ENCODE measurements at places on chromosomes 6 and 20. TPM values are rescaled to one million over a fixed set of nuclear protein-coding genes. Genes with fewer than 3 reads are reported as not detected.

DNA sequence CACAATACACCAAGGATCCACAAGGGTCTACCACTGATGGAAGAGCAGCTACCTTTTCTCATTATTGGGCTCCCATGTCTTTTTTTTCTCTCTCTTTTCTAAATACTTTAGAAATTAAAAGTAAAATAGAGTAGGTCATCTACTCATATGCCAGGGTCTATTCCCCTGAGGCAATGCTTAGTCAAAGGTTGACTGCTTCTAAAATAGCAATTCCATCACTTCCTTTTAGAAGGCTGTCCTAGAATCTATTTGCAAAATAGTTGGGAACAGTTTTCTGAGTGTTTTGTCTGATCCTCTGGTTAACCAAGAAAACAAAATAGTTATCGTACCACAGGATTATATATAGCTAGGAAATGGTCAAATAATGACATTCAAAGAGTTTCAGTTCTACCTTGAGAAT, 174.1 kb downstream of the COL21A1 start:
- H3K27ac ChIP-seq, result no peak overlapping the region
- no peak overlapping the region for H3K4me3 ChIP-seq
- no peaks in the 10 kb centered on the region for H3K36me3 ChIP-seq
- H3K27me3 ChIP-seq, result no peaks in the 10 kb centered on the region
- H3K4me1 ChIP-seq, result no peaks in the 10 kb centered on the region

- no peak for DNase-seq
- H3K27ac ChIP-seq, result no peak overlapping the region
- H3K4me1 ChIP-seq, result peaks cover 5% of the 10 kb centered on the region
- H3K4me3 ChIP-seq, result no peak overlapping the region
- H3K27me3 ChIP-seq, result no peaks in the 10 kb centered on the region
Measured at GRCh38 chr6:16697437-16698161, 63.7 kb downstream of the ATXN1 start.

DNA sequence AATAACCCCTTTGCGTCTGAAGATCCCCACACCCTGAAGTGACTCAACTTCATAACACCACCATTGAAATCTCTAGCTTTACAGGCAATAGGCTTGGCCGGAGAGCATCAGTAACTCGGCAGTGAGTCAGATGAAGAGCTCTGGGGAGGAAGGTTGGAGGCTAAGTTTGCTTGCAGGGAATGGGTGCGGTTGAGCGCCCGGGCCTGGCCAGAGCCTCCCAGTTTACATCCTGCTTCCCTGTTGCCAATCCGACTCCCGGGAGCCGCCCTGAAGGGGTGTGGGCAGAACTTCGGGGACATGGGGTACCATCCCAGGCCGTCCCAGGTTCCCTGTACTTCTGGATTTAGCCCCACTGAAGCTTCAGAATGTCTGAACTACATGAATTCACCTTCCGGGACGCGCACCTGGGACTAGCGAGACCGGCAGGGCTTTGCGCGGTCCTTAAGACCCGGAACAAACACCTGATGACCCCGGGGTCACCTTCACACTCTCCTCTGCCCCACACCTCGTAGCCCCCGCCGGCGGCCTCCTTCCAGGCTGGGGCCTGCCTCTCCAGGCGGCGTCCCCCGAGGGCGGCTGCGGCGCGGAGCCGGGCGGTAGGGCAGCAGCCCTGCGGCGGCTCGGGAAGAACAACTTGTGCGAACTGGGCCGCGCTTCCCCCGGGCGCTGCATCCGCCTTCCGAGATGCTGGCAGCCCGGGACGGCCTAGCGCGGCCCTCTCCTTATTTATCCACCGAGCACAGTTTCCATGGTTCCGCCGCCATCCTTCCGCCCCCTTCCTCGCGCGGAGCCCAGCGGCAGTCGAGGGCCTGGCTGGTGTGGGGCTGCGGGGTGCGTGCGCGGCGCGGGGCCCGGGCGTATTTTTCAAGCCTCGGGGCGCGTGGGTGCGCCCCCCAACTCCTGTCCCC, 56.6 kb upstream of the RREB1 start:
- peaks cover 4% of the 10 kb centered on the region for H3K4me1 ChIP-seq
- peaks cover 8% of the 10 kb centered on the region for H3K27me3 ChIP-seq
- no peaks in the 10 kb centered on the region for H3K36me3 ChIP-seq
- peak; percentile 85 for DNase-seq

DNA sequence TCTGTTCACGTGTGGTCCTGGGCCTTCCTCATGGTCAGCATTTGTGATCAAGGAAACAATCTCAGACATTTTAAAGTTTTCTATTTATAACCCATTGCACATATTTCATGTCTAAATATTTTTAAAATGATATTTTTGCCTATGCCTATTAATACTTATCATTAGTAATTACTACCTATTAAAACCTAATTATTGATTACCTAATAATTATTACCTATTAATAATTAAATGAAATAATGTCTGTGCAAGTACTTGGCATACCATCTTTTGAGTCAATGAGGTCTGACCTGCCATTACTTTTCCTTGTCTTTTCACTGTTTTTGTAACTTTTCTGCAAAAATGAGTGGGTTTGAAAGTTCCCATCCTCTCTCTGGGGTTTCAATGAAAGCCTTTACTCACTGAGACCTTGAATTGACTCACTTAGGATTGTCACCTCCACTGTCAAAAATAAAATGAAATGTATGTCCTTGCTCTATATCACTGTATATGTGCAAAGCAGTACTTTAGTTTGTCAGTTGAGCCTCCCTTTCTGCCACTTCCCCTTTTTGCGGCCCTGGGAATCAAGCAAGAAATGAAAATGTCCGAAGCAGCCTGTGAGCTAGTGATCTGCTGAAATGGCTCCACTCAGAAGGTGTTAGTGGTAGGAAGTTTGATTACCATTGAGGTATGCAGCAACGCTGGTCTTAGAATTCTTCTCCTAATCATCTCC, 87.8 kb downstream of the L3MBTL3 start:
- H3K27me3 ChIP-seq, result no peaks in the 10 kb centered on the region
- no peak overlapping the region for H3K27ac ChIP-seq
- H3K4me1 ChIP-seq, result no peaks in the 10 kb centered on the region
- DNase-seq, result no peak
- H3K36me3 ChIP-seq, result no peaks in the 10 kb centered on the region

DNA sequence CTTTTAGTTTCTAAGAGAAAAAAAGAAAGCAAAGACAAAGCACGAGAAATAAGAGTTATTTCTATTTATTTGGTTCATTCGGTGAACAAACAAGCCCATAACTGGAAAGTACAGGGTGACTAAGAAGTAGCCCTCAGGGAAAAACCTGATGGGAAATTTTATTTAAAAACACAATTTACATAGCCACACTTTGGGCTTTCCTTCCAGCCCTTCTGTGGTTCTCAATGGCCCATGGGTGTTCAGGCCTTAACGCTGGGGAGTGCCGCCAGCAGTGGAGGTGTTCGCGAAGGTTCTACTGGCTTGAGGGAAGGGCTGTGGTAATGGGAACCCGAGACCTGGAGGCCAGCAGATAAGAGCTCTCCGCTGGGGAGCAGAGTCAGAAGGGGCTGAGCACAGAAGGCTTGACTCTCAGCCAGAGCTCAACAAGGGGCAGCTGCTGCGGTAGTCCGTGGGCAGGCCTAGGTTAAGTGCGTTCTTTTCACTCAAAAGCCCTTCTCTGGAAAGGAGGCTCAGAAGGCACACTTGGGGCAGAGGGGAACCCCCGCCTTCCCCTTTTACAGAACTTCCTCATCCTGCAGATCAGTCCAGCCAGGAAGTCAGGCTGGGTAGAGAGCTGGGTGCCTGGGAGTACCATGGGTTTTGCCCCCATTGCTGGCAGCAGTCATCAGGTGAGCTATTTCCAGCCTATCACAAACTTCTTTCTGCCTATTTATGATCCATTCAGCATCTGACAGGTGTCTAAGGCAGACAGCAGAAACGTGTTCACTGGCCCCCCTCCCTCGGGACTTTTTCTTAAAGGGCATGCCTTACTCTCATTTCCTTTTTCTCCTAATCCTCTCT, 8.8 kb upstream of the CD83 start:
- no peak for DNase-seq
- no peaks in the 10 kb centered on the region for H3K36me3 ChIP-seq
- H3K27me3 ChIP-seq, result no peaks in the 10 kb centered on the region
- H3K4me1 ChIP-seq, result peaks cover 2% of the 10 kb centered on the region
- H3K4me3 ChIP-seq, result no peak overlapping the region

GRCh38 chr6:2714111-2714895, 36.4 kb downstream of the MYLK4 start:
- no peak overlapping the region for H3K27ac ChIP-seq
- no peaks in the 10 kb centered on the region for H3K36me3 ChIP-seq
- DNase-seq, result no peak
- no peak overlapping the region for H3K4me3 ChIP-seq

- no peak overlapping the region for H3K27ac ChIP-seq
- H3K27me3 ChIP-seq, result no peaks in the 10 kb centered on the region
- DNase-seq, result no peak
- no peak overlapping the region for H3K4me3 ChIP-seq
- H3K36me3 ChIP-seq, result peaks cover 78% of the 10 kb centered on the region
Measured at GRCh38 chr6:158460602-158461169, 99.2 kb upstream of the TMEM181 start.

DNA sequence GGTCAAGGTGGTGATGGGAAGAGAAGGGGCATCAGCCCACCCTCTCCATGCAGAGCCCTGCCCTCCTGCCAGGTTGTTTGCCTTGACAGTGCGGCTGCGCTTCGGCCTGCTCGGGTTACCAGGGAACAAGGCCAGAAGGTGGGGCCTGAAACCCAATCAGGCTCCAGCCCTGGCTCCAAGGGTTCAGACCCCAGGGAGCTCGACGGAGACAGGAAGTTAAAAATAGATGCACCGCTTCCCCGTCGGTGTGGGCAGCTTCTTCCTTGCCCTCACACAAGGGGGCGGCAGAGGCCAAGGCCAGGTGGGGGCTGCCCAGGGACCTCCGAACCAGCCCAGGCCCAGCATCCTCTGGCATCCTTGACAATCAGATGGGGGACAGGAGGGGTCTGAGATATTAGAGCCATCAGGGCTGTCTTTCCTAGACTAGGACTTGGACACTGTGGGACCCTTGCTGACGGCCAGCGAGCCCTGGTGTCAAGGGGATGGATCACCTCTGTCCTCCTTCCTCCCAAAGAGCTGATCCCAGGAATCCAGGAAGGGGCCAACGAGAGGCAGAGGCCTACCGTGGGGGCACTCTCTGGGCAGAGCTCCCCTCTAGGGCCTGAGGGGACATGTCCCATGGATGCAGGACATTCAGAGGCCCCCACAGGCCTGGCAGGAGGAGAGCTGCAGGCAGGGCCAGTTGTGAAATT, 65.2 kb downstream of the RIPOR3 start:
- no peak overlapping the region for H3K27ac ChIP-seq
- peak; percentile 96 for DNase-seq
- no peaks in the 10 kb centered on the region for H3K36me3 ChIP-seq
- H3K4me3 ChIP-seq, result no peak overlapping the region
- H3K4me1 ChIP-seq, result peaks cover 8% of the 10 kb centered on the region
- no peaks in the 10 kb centered on the region for H3K27me3 ChIP-seq

DNA sequence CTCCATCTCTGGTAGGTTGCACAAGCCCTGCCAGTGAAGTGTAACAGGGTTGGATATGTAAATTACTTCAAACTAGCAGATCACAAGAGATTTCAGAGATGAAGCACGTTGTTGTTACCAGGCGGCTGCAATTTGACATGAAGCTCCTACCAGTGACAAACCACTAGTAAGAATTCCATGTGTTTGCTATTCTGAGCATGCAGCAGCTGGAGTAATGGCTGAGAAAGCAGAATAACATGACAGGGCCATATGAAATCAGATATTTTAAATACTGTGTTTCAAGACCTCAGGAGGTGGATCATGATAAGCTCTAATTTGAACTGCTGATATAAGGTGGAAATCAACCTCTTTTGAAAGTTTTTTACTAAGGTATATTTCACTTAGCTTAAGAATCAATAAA, 11.4 kb downstream of the RIN2 start:
- H3K27me3 ChIP-seq, result no peaks in the 10 kb centered on the region
- peaks cover 3% of the 10 kb centered on the region for H3K4me1 ChIP-seq
- H3K4me3 ChIP-seq, result no peak overlapping the region
- no peak overlapping the region for H3K27ac ChIP-seq
- DNase-seq, result no peak

GRCh38 chr6:135722190-135722589, 129.3 kb upstream of the PDE7B start:
- no peaks in the 10 kb centered on the region for H3K36me3 ChIP-seq
- no peak overlapping the region for H3K27ac ChIP-seq
- no peak for DNase-seq
- no peak overlapping the region for H3K4me3 ChIP-seq
- H3K27me3 ChIP-seq, result no peaks in the 10 kb centered on the region
- H3K4me1 ChIP-seq, result no peaks in the 10 kb centered on the region

GRCh38 chr6:133891927-133892812, 3.3 kb downstream of the TCF21 start:
- H3K36me3 ChIP-seq, result no peaks in the 10 kb centered on the region
- peaks cover 13% of the 10 kb centered on the region for H3K4me1 ChIP-seq
- no peak overlapping the region for H3K27ac ChIP-seq
- H3K4me3 ChIP-seq, result peak overlapping the region; percentile 65
- H3K27me3 ChIP-seq, result peaks cover 100% of the 10 kb centered on the region

DNA sequence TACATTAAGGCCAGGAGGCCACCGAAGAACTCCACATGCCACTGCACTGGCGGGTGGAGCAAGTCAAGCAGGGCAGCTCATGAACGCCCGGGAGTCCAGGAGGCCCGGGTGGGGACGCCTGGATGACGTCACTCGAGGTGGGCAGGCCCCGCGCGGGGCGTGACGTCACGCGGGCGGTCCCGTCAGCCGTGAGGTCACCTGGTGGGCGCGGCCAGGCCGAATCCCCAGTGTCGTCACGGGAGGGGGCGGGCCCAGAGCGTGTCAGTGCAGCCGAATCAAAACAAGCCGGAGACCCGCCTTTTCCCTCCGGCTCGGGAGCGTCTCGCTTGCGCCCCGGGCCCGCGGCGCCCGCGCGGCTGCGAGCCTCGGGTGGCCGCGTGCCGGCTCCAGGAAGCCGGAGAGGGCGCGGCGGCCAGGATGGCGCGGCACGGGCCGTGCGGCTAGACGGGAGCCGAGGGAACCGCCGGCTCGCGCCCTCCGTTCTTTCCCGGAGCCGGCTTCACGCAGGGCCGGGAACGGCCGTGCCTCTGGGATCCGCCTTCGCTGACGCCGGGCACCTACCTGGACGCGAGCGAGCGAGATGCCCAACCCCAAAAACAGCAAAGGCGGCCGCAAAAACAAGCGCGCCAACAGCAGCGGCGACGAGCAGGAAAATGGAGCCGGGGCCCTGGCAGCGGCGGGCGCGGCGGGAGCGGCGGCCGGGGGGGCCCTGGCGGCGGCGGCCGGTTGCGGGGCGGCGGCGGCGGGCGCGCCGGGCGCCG, at the start of gene HECA:
Gene HECA (plus strand): TSS at position 264 of the 761 bp plus-strand sequence. CDS start 317 bp downstream, at position 581.
- peak within 1 kb of the TSS; percentile 82 for H3K4me3 ChIP-seq
- no peaks in the 10 kb centered on the region for H3K36me3 ChIP-seq
- DNase-seq, result peak; percentile 98
- H3K4me1 ChIP-seq, result no peaks in the 10 kb centered on the region

The DHX16 gene
- total RNA-seq, result 34.5 TPM

The FLRT3 gene
- 81.7 TPM for total RNA-seq

The SMPDL3A gene
- 2.8 TPM for total RNA-seq

The C6orf120 gene
- total RNA-seq, result 24.0 TPM

Data from endodermal cell (in vitro differentiated cells).